Cardiac atrium fibroblast (primary cell): ENCODE measurements at places on chromosomes 6 and 20. TPM values are rescaled to one million over a fixed set of nuclear protein-coding genes. Genes with fewer than 3 reads are reported as not detected.

HLA-G gene
- total RNA-seq, result not detected in 2 replicates

KCNK5 gene
- not detected in 2 replicates for total RNA-seq

WFDC2 gene
- not detected in 2 replicates for total RNA-seq

PHACTR3 gene
- not detected in 2 replicates for total RNA-seq

TNFAIP3 gene
- total RNA-seq, result 7.4 and 37.7 TPM in 2 replicates

DNAAF9 gene
- 10.3 and 11.0 TPM in 2 replicates for total RNA-seq

LAMA2 gene
- total RNA-seq, result 214 and 220 TPM in 2 replicates

AVP gene
- not detected in 2 replicates for total RNA-seq
